Spinal cord (tissue), 10 donors: ENCODE measurements at places on chromosomes 11 and 22. TPM values are rescaled to one million over a fixed set of nuclear protein-coding genes. Genes with fewer than 3 reads are reported as not detected.

ALDH3B1 gene
- 4.5 TPM for total RNA-seq

NECTIN1 gene
- total RNA-seq = 26.9 TPM

SEPTIN5 gene
- total RNA-seq = 106 TPM

CHST1 gene
- 8.5 TPM for total RNA-seq

PHOX2A gene
- total RNA-seq = not detected

CSNK2A3 gene
- 4.5 TPM for total RNA-seq

IRAG1 gene
- 5.2 TPM for total RNA-seq
